ENCODE measurements at places on chromosomes 13 and 19.

DNA sequence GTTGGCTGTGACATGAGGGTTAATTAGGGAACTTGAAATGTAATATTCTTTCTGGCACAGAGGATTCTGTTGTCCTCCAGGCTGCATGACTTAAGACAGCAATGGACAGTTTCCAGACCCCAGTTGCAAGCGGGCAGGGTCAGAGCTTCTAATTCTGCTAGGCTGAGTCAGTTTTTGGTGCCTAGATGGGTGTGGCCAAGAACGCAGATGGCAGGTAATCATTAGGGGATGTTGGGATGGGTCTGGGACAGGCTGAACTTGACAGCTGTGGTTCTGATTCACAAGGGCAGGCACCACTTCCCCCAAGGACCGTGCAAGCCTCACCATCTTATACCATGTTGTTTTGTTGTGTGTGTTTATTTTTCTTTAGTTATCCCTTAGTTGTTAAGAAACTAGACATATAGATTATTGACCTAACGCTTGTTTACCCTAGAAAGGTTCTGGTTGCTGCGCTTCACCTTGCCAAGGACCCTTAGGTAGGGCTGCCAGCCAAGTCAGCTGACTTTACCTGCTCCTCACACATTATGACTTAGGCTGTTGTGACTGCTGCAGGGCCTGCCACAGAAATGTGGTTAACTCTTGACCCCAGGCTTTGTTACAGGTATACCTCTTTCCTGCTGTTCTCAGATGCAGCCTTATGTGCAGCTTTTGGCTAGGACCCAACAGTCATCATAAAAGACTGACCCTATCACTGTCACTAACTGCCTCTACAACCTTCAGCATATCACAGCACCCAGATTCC is 117.7 kb upstream of the KLF12 start:
- DNase-seq = no peak

DNA sequence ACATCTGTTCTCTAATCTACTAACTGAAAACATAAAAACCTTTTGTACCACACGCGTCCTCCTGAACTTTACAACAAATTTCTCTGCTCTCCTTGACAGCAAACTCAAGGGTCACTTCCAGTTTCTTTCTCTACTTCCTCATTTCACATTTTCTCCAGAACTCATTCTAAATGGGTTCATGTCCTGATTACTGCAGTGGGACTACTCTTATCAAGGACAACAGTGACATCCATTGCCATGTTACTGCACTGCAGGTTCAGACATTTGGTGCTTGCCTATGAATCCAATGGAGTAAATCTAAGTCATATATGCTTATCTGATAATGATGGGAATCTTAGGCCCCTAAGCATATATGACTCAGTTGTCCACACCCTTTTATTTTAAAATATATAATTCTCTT is 35.3 kb downstream of the FPR3 start:
- DNase-seq = no peak

DNA sequence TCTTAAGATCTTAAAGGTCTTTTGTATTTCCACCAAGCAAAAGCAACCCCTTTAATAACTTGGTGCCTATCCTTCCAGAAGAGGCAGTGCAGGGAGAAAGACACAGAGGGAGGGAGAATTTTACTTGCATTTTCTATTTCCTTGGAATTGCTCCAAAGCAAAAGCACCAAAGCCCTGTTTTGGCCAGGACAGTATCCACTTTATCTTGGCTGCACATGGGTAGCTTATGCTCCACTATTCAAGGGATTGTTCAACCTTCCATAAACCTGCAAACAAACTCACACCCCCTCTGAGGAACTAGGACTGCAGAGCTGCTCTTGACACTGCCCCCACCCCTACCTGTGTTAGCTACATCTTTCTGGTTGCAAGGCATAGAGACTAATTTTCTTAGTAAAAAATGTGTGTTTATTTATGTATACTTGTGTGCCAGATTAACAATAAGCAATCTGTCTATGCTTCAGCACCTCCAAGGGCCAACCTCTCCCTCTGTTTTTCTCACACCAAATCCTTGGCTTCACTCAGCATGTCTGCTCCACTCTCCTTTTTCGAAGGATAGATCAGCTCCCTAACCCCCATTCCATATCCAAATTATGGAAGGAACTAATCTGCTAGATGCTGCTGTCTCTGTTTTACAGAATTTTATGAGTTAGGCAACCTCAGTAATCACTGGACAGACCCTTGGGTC is 68.1 kb upstream of the KLF12 start:
- no peak for DNase-seq

DNA sequence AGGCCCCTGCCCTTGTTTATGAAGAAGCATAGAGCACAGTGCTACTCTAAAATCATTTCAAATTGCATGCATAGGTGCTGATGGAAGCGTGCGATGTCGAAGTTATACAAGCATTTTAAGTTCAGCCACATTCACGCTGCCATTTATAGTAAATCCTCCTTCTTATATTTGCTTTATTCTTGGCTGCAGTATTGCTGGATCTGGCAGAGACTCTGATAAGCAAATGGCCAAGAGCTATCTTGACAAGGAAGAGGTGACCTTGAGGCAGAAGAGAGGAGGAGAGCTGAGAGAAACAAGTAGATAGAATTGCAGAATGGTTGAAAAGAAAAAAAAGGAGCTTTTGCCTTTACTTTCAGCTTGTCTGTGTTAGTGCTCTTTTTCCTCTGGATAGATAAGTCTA is 18.9 kb upstream of the MYO16 start:
- no peak for DNase-seq

DNA sequence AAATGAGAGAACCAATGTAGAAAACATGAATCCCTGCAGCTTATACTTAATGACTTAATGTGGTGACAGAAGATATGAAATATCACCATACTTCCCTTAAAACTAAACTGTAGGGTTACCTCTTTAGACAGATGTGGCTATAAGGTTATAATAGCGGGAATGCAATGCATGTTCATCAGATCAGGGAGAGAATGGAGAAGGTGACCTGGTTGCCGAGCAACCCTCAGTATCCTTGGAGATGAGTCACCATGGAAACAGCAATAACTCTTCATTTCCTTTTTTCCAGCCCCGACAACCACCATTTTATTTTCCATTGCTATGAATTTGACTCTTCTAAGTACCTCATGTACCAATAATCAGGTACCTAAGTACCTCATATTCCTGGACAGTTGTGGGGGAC is 28.0 kb upstream of the ZNF835 start:
- no peak for DNase-seq

Measured in AG08396 (cell line).